GM13976 (cell line): ENCODE measurements at places on chromosomes 4 and X.

DNA sequence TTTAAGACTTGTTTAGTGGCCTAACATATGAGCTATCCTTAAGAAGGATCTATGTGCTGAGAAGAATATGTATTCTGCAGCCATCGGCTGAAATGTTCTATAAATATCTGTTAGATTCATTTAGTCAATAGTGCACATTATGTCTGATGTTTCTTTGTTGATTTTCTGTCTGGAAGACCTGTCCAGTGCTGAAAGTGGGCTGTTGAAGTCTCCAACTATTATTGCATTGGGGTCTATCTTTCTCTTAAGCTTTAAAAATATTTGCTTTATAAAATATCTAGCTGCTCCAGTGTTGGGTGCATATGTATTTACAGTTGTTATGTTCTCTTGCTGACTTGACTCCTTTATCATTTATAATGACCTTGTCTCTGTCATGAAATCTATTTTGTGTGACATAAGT, 9.4 kb upstream of the BLTP1 start:
- DNase-seq: no peak

GRCh38 chr4:48467891-48468290, 15.3 kb upstream of the SLC10A4 start:
- DNase-seq: no peak

- DNase-seq: no peak
Observed at GRCh38 chr4:133865612-133866327, 335.8 kb downstream of the PABPC4L start.

GRCh38 chr4:166391501-166391900, 518.5 kb downstream of the TLL1 start:
- DNase-seq: no peak

DNA sequence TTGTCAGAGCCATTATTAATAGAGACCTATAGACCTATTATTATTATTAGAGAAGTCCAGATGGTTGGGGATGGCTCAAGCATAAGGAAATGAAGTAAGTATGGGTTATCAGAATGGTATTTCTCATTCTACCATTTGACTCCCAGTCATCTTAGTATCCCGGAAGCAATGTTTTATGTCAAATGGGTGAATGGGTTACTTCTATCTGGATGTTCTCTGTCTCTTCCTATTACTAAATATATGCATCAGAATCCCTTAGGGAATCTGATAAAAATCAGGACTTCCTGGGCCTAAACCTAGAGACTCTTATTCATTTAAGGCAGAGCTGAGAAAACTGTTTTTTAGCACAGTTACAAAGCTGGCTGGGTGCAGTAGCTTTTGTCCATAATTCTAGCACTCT, 149.9 kb downstream of the SLC10A7 start:
- no peak for DNase-seq

DNA sequence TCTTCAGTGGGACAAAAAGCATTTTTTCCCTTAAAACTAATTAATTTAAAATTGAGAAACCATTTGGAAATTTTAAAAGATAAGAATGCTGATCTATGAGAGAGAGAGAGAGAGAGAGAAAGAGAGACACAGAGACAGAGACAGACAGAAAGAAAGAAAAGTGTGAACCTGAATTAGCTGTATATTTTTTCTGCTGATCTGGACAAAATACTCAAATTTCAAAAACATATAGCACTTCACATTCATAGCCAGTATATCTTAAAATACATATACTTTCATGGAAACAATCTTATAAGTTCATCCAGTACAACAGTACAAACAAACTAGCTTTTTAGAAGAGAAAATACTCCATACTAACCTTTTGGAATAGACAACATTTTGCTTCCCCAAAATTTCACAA, 18.4 kb downstream of the ENOX2 start:
- DNase-seq: no peak

GRCh38 chrX:96314985-96315384, 369.7 kb upstream of the DIAPH2 start:
- DNase-seq: no peak

DNA sequence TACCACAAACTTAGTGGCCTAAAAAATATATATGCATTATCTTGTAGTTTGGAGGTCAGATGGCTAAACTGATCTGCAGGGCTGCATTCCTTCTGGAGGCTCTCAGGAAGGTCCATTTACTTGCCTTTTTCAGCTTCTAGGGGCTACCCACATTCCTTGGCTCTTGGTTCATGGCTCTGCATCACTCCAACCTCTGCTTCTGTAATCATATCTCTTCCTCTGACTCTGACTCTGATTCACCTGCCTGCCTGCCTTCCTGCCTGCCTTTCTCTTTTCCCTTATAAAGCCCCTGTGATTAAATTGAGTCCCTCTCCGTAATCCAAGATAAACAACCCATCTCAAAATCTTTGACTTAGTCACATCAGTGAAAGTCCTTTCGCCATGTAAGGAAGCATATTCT, 25.0 kb upstream of the FRMPD4 start:
- DNase-seq: no peak

DNA sequence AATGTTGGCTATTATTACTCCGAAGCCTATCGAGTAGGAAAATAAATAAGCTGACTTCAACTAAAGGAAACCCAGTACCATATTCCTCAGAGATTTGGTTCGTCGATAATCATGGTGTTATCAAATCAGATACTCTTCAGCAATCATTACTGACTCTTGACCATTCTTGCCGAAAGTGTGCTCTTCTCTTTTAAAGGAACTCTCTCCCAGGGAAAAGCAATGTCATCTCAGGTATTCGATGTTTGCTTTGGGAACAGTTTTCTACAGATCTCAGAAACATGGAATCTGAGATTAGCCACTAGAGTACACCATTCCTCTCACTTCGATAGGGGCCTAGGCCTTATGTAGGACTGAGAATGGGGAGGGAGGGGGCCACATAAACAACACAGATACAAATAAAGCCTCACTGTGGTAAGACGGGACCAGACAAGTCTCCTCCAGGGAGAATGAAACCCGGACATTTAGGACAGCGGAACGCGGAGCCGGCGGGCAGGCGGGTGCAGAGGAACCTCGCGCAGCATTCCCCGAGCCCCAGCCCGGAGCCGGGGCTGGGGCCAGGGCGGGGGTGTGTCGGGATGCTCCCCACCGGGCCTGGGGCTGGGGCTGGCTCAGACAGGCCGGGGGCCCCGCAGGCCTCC, 581 bp downstream of the DNAJB14 start:
- no peak for DNase-seq

GRCh38 chrX:51024106-51024696, 113.7 kb downstream of the BMP15 start:
- DNase-seq: no peak

DNA sequence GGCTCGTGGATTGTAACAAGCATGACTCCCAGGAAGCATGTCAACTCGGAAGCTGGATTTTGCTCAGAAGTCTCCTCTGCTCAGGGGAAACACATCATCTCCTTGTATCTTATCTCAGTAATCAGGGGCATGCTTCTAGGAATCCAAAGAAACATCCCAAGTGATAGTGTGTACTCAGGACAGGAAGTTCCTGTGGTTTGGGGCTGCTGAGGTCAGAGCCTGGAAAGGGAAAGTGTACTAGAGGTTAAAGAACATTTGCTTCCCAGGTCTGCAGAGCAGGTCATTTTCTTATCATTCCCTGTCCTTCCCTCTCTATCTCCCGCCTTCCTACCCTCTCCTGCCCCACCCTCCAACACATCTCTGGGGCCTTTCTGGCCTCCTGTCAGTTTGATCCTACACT, 38.8 kb downstream of the SLC34A2 start:
- no peak for DNase-seq

DNA sequence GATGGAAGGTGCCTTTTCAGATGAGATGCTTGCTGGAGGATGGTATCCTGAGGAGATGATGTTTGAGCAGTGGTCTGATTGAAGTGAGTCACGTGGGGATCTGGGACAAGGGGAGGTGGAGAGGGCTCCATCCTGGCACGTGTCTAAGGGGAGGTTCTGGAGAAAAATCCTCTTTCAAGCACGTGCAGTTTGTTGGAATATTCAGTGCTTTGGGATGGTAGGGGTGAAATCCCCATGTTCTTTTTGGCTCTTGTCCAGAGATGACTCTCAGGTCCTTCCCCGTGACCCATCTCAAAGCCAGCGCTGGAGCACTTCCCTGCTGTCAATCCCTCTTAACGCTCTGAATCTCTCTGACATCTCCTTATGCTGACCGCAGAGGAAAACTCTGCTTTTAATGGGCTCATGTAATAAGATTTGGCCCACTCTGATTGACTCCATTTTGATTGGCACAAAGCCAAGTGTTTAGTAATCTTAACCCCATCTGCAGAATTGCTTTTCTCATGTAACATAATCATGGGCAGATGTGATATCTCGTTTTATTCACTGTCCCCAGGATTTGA, 10.8 kb upstream of the KLKB1 start:
- no peak for DNase-seq

DNA sequence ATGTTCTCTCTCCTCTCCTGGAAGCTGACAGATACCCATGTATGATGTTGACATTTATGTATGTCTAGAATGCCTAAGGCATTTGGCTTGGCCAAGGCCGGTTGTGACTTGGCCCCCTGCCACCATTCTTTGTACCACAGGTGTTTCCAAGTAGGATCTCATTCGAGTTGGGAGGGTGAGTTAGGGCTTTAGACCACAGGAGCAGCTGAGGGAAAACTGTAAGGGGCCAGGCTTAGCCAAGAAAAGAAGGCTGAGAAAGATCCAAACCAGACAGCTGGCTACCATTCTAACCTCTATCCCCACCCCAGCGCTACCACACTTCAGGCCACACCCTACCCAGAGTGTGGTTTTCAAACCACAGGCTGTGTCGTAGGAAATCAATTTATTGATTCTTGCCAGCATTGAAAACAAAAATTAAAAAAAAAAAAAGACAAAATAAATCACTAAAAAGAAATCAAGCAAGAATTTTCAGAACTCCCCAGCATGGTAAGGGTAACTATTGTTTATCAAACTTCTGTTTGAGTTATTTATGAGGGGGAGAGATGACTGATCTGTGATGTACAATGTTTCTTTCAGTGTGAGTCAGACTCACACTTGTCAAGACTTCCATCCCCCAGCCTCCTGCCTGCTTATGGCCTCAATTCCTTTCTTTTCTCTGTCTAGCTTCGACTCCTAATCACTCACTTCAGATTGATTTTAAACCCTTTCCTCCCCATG, 9.9 kb downstream of the TMSB4X start:
- DNase-seq: no peak

DNA sequence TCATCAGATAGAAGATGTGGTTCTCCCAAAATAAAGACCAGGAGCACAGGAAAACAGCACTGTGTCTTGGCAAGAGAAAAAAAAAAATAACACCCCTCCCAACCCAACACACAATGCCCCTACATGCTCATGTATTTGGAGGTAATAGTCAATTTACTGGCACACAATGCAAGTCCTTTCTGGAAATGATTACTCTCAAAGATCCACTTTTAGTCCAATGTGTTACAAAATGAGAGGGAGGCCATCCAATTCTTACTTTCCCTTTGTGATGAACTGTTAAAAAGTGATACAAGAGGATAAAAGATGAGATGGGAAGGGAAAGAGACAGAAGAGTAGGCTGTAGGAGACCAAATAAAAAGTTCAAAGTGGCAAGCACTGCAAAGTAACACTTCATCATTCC, 180.3 kb upstream of the DKK2 start:
- DNase-seq: no peak

DNA sequence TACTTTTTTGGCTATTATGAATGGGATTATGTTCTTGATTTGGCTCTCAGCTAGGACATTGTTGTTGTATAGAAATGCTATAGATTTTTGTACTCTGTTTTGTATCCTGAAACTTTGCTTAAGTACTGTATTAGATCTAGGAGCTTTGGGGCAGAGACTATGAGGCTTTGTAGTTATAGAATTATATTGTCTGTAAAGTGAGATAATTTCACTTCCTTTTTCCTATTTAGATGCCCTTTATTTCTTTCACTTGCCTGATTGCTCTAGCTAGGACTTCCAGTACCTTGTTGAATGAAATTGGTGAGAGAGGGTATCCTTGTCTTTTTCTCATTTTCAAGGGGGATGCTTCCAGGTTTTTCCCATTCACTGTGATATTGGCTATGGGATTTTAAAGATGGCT, 28.1 kb downstream of the ADAM29 start:
- DNase-seq: no peak

DNA sequence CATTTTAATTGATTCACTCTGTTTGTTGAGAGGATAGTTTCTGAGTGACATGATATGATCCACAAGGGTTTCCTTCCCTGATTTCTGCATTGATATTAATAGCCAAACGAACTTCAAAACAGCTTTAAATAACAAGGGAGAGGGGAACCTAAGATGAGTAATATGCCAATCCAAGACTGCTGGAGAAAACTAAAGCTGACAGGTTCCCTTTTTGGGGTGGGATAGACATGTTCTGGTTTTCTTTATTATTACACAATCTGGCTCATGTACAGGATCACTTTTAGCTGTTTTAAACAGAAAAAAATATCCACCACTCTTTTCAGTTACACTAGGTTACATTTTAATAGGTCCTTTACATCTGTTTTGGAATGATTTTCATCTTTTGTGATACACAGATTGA, 182.2 kb downstream of the AR start:
- DNase-seq: no peak

DNA sequence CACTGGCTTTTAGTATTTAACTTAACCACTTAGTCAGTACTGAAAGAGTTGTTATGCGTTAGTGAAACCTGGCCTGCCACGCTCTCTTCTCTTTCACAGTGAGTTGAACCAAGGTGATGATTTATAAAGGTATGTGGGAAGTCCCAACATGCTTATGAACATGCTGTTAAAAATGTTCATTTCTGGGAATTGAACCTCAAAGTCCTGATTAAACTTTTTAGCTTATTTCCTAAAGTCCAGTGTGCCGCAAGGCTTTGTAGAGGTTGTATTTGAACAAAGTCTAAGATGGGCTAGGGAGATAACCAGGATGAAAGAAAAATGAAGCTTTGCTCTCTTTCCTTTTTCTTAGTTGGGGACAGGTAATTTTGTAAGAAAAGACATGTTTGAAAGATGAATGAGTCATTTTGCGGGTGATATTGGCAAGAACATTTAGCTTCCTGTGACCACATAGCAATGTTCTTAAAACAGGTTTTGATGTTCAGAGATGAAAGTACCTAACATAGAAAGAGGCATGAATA, 270.3 kb downstream of the DTHD1 start:
- no peak for DNase-seq

DNA sequence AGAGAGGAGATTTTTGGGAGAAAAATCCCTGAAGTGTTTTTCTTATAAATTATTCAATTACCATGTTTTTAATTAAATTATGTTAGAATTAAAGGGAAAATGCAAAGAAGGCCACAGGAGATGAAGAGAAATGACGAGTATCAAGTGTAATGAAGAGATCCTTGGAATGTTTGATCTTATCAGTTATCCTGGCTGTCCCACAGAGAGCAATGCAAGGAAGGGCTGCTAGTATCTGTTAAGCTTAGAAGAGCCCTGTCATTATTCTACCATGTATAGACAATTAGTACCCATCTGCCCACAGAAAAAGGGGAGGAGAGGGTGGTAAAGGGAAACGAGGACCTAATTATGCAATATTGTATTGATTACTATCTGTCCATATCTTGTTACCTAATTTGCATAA, 257.1 kb downstream of the BANK1 start:
- no peak for DNase-seq

GRCh38 chr4:16843831-16844508, 54.5 kb downstream of the LDB2 start:
- DNase-seq: no peak

GRCh38 chr4:75671802-75672421, 1.3 kb downstream of the G3BP2 start:
- no peak for DNase-seq

- no peak for DNase-seq
Observed at GRCh38 chr4:90152024-90152423, 24.8 kb downstream of the CCSER1 start.

- DNase-seq: no peak
Observed at GRCh38 chrX:17656556-17656955, 80.7 kb upstream of the SCML1 start.
